ENCODE measurements at places on chromosomes 3 and 15.

DNA sequence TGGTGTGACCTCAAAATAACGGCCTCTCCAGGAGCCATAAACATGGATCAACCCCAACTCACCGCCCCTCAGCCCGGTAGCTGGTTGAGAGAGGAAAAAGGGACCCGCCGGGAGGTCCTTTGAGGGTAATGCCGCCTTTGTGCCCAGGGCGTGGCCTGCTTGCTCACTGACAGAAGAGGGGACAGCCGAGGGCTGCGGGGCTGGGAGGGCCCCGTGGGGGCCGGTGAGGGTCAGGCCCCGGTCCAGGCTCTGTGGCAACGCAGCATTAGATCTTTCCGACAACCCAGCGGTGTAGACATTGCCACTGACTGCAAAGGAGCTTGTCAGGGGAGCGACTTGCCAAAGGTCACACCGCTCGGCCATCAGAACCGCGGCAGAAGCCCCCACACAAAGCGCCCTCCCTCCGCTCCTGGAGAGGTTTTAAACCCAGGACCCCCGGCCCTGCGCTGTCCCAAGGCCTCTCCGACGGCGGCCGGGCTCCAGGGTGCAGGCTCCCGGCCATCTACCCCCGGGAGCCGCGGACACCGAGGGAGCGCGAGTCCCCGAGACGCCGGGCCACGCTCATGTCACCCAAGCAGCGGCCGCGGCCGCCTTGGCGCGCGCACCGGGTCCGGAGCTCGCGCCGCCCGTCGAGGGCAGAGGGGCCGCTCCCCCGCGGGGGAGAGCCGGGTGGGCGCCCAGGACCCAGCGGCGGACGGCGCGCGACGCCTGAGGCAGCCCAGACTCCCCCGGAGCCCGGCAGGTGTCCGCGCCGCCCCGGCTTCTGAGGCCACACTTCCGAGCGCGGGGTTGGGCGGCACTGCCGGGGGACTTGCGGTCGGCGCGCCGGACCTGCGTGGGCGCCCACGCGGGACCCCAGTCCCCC lies 975 bp downstream of the PCSK6 start:
- DNase-seq = no peak

GRCh38 chr3:46571684-46572083 lies 5.6 kb upstream of the LRRC2 start:
- no peak for DNase-seq

GRCh38 chr3:30221619-30222018 lies 384.8 kb upstream of the TGFBR2 start:
- no peak for DNase-seq

GRCh38 chr3:51941463-51941797 lies 274 bp downstream of the RRP9 start:
- DNase-seq = no peak

- DNase-seq = no peak
Measured at GRCh38 chr15:39135989-39136388, 444.9 kb upstream of the THBS1 start.

GRCh38 chr3:53534676-53535400 lies 40.4 kb downstream of the CACNA1D start:
- DNase-seq = no peak

DNA sequence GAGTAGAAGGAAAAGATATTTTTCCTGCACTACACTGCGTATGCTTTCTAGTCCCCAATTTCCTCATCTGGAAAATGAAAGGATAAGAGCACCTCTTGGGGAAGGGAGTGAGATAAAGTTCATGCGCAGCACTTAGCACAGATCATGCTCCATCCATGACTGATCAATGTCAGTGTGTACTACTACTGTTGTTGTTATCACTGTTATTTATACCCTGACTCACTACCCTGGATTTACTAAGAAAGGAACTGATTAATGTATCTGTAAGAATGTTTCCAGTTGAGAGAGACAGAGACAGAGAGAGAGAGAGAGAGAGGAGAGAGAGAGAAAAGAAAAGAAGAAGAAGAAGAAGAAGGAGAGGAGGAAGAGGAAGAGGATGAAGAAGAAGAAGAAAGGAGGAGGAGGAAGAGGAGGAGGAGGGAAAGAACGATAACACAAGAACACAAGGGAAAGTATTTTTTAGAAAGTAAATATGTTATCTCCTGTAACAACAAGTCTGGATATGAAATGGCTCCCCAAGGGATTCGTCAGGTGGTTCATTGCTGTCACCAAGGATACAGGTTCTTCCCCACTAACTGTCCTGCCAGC lies 212.2 kb upstream of the PROK2 start:
- DNase-seq = no peak

GRCh38 chr3:51683566-51683965 lies 12.5 kb downstream of the TEX264 start:
- no peak for DNase-seq

GRCh38 chr3:8152821-8153418 lies 348.7 kb upstream of the LMCD1 start:
- DNase-seq = no peak

GRCh38 chr3:131193641-131194238 lies 167.1 kb downstream of the NEK11 start:
- no peak for DNase-seq

- no peak for DNase-seq
Measured at GRCh38 chr15:41024885-41025284, 71.6 kb downstream of the CHAC1 start.

DNA sequence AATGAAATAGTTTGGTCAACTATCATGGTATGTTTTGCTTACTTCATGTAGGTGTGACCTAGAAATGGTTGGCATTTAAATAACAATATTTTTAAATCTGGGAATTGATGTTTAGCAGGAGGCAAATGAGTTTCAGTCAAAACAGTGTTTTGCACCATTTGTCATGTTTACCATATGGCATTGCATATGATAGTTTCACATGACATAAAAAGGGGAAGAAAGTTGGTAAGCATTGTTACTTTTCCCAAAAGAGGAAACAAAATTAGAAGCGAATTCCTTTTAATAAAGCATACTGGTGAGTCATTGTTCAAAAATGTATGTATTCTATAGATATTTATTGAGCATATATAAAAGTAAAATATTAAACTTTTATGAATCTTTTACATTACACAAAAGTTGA lies 2.3 kb downstream of the RNF13 start:
- no peak for DNase-seq

GRCh38 chr15:67103432-67103831 lies 38.0 kb downstream of the SMAD3 start:
- no peak for DNase-seq

DNA sequence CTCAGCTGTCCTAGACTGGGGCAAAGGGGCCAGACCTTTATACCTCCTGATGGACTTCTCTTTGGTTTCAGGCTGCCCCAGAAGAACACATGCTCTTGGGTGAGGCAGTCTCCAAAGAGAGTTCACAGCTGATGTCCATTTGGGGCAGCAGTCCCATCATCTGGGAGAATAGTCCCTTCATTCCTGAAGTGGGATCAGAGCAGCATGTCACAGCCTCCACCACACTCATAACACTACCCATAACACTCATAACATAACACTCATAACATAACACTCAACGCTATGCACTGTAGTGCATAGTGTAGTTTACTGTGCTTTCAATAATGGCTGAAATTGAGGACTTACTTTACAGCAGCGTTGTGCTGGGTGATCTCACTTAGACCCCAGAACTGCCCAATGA lies 36.7 kb upstream of the PLCL2 start:
- no peak for DNase-seq

DNA sequence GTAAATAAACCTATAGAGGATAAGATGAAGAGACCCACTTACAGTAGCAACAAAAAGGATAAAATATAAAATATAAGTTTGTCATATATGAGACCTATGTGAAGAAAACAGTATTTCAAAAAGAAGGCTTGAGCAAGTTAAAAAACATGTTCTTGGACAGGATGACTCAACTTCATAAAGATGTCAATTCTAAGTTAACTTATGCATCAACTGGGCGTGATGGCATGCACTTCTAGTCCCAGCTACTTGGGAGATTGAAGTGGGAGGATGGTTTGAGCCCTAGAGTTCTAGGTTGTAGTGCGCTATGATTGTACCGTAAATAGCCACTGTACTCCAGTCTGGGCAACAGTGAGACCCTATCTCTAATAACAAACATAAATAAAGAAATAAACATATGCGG lies 59.7 kb downstream of the PDCD6IP start:
- DNase-seq = no peak

DNA sequence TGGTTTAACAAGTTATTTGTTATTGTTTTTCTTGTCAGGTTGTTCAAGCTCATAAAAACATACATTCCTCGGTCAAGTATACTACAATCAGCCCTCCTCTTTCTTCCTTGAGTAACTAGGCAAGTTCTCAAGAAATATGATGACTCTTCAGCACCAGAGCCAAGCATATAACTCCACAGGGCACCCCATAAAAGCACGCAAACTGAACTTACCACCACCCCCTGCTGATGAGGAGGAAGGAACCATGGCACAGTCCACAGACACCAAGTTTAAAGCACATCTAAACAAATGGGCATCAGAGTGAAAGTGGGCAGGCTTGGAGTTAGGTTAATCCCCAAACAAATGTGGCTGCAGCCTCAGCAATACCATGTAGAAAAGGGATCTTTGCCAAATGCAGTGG lies 5.3 kb downstream of the IP6K2 start:
- no peak for DNase-seq

- no peak for DNase-seq
Measured at GRCh38 chr3:36911990-36912804, 32.7 kb downstream of the TRANK1 start.

GRCh38 chr3:184237211-184237610 lies 7.8 kb downstream of the VWA5B2 start:
- DNase-seq = no peak

DNA sequence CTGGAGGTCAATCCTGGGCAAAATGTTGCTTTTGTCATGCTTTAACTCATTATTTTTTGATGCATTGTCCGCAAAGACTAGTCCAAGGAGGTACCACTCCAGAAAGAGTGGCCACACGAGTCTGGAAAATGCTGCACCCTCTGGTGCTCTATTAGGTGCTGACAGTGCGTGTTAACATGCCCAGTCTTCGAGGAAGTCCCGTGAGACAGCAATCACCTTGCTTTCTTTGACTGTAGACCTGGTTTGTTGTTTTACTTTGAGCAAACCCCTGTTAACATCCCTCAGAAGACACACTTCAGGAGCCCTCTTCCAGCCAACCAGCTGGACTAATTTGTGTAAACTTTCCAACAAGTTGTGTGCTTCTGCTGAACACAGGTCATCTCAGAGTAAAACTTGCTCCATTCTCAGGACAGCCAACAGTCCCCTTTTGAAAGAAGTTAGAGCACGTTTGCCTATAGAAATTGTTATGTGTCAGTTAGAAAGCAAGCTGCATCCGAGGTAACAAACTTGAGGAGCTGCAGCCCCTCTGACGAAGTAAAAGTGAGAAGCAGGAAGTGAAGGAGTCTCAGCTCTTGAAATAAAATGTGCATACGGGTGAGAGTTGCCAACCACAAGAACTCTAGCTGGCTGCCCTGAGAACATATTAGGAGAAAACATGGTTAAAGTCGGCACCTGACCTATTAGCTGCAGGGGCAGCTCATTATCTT lies 205.0 kb downstream of the LPP start:
- no peak for DNase-seq

- DNase-seq = no peak
Measured at GRCh38 chr3:174465177-174465576, 394.0 kb upstream of the NAALADL2 start.

DNA sequence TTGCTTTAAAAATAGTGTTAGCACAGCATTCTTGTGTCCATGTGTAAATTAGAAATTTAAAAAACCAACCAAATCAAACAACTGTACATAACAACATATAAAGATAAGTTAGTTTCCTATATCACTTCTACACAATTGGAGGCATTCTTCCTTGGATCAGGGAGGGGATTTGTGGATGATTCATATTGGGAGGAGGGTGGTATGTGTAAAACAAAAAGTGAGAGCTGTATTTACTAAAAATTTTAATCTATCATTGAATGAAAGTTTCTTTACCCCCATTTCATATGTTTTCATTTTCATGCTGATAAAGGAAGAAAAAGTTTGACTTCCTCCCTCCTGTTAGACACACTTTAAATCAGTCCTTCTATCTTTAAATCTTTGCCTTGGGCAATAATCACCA lies 325.0 kb downstream of the SATB1 start:
- DNase-seq = no peak

DNA sequence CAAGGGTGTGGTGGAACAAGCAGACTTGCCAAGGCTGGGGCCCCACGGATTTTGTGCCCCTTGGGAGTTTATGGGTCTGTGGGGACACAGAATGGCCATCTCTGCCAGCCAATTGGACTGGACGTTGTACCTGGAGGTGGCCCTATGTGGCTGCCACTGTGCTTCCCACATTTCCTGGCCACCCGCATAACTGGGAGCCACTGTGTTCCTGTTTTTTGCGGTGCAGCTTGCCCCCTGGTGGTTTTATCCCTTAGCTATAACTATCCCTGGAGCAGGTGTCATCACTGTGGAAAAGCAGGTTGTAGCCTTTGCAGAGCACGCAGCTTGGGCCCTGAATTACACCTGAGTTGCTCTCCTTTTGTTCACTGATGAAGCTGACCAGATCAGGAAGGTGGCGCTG lies 306.3 kb downstream of the ZPLD1 start:
- DNase-seq = no peak

- no peak for DNase-seq
Measured at GRCh38 chr3:101829874-101830273, 19.4 kb upstream of the NFKBIZ start.

DNA sequence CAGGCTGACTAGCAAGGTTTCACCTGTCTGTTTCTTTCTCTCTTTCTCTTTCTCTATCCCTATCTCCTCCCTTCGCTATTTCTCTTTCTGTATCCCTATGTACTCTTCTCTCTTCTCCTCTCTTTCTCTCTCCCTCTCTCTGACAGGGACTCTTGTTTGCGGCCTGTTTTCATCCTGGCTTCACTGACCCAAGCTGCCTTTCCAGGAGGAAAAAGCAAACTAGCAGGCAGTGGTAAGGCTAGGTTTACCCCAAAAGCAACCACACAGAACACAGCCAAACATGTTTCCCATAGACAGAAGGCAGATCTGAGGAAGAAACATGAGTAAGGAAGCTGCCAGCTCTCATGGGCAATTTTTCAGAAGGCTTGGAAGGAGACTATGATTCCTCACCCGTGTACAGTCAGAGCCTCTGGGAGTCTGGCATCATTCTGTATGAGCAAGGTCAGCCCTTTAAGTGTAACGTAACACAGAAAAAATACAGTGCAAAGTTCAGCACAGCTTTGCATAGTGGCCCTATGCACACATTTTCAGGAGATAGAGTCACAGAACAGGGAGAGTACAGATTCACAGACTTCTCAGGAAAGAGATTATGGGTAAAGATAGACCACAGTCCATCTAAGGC lies 61.0 kb downstream of the OCA2 start:
- DNase-seq = no peak

GRCh38 chr3:46959161-46959511 lies 17.4 kb downstream of the CCDC12 start:
- no peak for DNase-seq

DNA sequence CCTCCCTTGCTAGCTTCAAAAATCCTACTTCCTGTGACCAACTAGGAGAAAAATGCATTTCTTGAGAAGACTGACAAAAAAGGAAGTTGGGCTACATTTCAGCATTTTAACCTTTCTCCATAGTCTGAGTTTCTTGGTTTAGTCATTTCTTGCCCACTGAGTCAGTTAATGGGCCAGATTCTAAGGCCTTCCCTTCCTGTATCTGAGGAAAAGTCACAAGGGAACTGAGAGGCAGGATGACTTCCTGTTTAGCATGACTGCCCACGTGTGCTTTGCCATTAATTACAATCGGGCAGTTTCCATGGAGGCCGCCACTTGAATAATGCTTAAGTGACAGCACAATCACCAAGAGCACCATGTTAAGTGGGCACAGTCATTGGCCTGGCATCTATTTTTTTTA lies 794.4 kb upstream of the LMCD1 start:
- DNase-seq = no peak

Data from H1 (cell line).